A549 treated with DMSO at 1 μM for 4 hours (cell line): ENCODE measurements at places on chromosomes 3 and 15. TPM values are rescaled to one million over a fixed set of nuclear protein-coding genes. Genes with fewer than 3 reads are reported as not detected.

Gene FSIP1
- total RNA-seq: 0.40 to 0.73 TPM (median 0.64 TPM) in 5 replicates

Gene SH2D7
- total RNA-seq: not detected in 5 replicates

Gene GOLGA6L10
- 0.43 to 0.74 TPM (median 0.69 TPM) in 5 replicates for total RNA-seq

Gene DUOX2
- 0.01 to 0.09 TPM (median 0.04 TPM) in 5 replicates for total RNA-seq

Gene CASR
- not detected in 5 replicates for total RNA-seq

Gene RASL12
- total RNA-seq: 0.06 to 0.28 TPM (median 0.19 TPM) in 5 replicates

Gene SPATA12
- 0.45 to 0.64 TPM (median 0.52 TPM) in 5 replicates for total RNA-seq

Gene ADAMTS9
- 0.54 to 0.78 TPM (median 0.59 TPM) in 5 replicates for total RNA-seq

Gene WNT5A
- total RNA-seq: 0.62 to 1.3 TPM (median 0.82 TPM) in 5 replicates

Gene ALDH1A2
- total RNA-seq: 0.16 to 0.49 TPM (median 0.32 TPM) in 5 replicates

Gene CIDEC
- total RNA-seq: 1.8 to 2.8 TPM (median 2.1 TPM) in 5 replicates

Gene MANF
- 88.5 to 129 TPM (median 114 TPM) in 5 replicates for total RNA-seq

Gene CADPS
- total RNA-seq: not detected in 5 replicates

Gene RAB7A
- 154 to 189 TPM (median 176 TPM) in 5 replicates for total RNA-seq

Gene FANCD2OS
- not detected in 5 replicates for total RNA-seq

Gene EXD1
- 0.07 TPM in 1 of 5 replicates, not detected in the others for total RNA-seq

Gene RLBP1
- total RNA-seq: not detected in 5 replicates

Gene TGM5
- not detected in 5 replicates for total RNA-seq

Gene SPSB4
- 0.10 to 0.27 TPM (median 0.16 TPM) in 5 replicates for total RNA-seq

Gene XCR1
- total RNA-seq: not detected in 5 replicates

Gene CPN2
- not detected in 5 replicates for total RNA-seq

Gene FBN1
- total RNA-seq: 7.4 to 12.3 TPM (median 9.2 TPM) in 5 replicates

Gene ITGA11
- total RNA-seq: 2.9 to 8.7 TPM (median 6.3 TPM) in 5 replicates

Gene PARP15
- not detected in 5 replicates for total RNA-seq

Gene TNFSF10
- total RNA-seq: 0.10 to 0.20 TPM (median 0.13 TPM) in 4 of 5 replicates, not detected in the other

Gene C3orf70
- total RNA-seq: 0.01 to 0.03 TPM (median 0.02 TPM) in 3 of 5 replicates, not detected in the others

Gene FMN1
- 0.24 to 0.44 TPM (median 0.33 TPM) in 5 replicates for total RNA-seq

Gene TF
- 0.68 to 1.4 TPM (median 0.83 TPM) in 5 replicates for total RNA-seq

Gene PLCL2
- 6.4 to 8.8 TPM (median 7.1 TPM) in 5 replicates for total RNA-seq

Gene HMG20A
- total RNA-seq: 26.7 to 33.3 TPM (median 31.2 TPM) in 5 replicates

Gene RAB6B
- total RNA-seq: 1.5 to 2.4 TPM (median 1.7 TPM) in 5 replicates

Gene IL17RC
- 13.6 to 15.7 TPM (median 15.2 TPM) in 5 replicates for total RNA-seq

Gene CISH
- total RNA-seq: 0.48 to 0.75 TPM (median 0.70 TPM) in 5 replicates

Gene CGNL1
- 1.6 to 2.4 TPM (median 2.0 TPM) in 5 replicates for total RNA-seq

Gene ATP13A3
- total RNA-seq: 33.4 to 52.5 TPM (median 48.9 TPM) in 5 replicates

Gene ROBO2
- not detected in 5 replicates for total RNA-seq

Gene STAB1
- total RNA-seq: not detected in 5 replicates

Gene ST3GAL6
- 0.69 to 0.82 TPM (median 0.71 TPM) in 5 replicates for total RNA-seq

Gene GHSR
- total RNA-seq: not detected in 5 replicates

Gene MBD4
- 20.8 to 27.0 TPM (median 22.7 TPM) in 5 replicates for total RNA-seq

Gene SLC28A2
- total RNA-seq: not detected in 5 replicates

Gene P2RY13
- total RNA-seq: not detected in 5 replicates

Gene MAP3K13
- total RNA-seq: 13.0 to 15.0 TPM (median 14.5 TPM) in 5 replicates

Gene GALNT15
- total RNA-seq: 0.06 to 0.14 TPM (median 0.07 TPM) in 3 of 5 replicates, not detected in the others

Gene KLHL40
- not detected in 5 replicates for total RNA-seq

Gene CYP11A1
- not detected in 5 replicates for total RNA-seq

Gene TUSC2
- total RNA-seq: 25.9 to 35.4 TPM (median 33.7 TPM) in 5 replicates

Gene CRABP1
- 1.0 to 2.0 TPM (median 1.6 TPM) in 5 replicates for total RNA-seq

Gene CLSTN2
- total RNA-seq: 0.03 to 0.13 TPM (median 0.05 TPM) in 4 of 5 replicates, not detected in the other

Gene SEMA7A
- 2.9 to 4.6 TPM (median 3.4 TPM) in 5 replicates for total RNA-seq

Gene PBRM1
- total RNA-seq: 12.6 to 20.0 TPM (median 18.3 TPM) in 5 replicates

Gene MITF
- total RNA-seq: 7.2 to 12.4 TPM (median 8.5 TPM) in 5 replicates

Gene CLDN1
- 28.6 to 35.6 TPM (median 30.3 TPM) in 5 replicates for total RNA-seq
